RWPE2 (cell line): ENCODE measurements at places on chromosomes 5 and 9.

DNA sequence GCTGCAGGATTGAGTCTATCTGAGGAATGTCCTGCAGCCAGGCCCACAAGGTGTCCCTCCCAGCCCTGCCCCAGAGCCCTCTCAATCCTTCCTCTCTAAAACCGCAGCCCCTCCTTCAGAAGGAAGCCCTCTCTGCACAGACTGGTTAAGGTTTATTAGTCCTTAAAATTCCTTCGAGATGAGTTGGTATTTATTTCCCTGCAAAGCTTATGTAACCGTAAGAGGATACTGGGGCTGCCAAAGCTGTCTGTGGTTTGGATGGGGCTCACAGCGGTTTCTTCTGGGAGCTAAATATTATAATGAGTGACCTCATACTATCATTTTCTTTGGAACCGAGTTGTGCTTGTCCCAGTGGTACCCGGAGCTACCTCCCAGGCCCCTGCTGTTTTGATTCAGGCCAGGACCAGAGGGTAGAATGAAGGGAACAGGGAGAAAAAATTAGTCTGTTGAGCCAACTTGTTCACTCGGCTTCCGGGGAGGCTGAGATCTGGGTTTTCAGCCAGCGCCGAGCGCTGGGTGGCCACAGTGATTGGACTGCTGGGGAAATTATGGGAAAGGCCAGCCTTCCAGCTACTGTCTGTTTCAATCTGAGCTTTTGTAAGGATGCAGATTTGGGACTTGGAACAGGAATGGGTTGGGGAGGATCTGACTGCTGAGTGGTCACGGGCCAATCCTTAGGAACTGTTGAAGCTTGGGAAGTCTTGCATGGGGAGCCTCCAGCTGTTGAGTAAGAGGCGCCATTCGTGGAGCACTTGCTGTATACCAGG, 107.5 kb downstream of the NDFIP1 start:
- DNase-seq = peak; percentile 94

- no peak for DNase-seq
These were observed 42.5 kb downstream of the FRMPD1 start for GRCh38 chr9:37693260-37693659.

- peak; percentile 84 for DNase-seq
These were observed 7.5 kb downstream of the PFDN1 start for GRCh38 chr5:140295414-140295813.

- no peak for DNase-seq
These were observed 75.4 kb downstream of the EMB start for GRCh38 chr5:50365426-50366251.

DNA sequence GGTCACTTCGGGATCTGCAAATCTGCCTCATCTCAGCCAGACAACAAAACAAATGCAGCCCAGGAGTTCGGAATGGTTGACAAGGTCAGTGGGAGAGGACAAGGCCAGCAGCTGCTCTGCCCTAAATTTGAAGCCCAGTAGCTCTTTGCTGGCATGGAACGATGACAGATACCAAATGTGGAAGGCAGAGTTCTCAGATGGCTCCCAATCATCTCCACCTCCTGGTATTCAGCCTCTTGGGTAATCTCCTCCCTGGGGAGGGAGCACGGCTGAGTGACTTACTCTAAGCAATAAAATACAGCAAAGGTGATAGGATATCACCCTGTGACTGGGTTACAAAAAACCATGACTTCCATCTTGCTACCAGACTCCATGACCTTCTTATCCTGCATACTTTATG, 172.8 kb downstream of the ENTREP1 start:
- no peak for DNase-seq

GRCh38 chr9:89409466-89409865, 88.4 kb downstream of the SEMA4D start:
- no peak for DNase-seq

DNA sequence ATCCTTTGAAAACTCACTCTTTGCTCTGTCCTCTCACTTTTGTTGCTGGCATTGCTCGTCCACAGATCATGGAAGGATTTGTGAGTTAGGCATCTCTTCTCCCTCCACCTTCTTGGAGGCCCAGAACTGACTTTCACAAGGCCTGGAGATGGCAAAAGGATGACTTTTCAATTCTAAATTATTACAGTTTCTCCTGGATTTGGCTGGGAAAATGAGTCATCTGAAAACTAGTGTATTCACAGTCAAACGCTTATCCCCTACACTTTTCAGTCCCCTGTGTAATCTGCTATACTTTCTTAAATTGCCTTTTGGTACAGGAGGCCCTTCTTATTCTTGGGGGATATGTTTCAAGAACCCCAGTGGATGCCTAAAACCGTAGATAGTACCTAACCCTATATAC, 35.6 kb downstream of the ADRA1B start:
- DNase-seq = no peak

DNA sequence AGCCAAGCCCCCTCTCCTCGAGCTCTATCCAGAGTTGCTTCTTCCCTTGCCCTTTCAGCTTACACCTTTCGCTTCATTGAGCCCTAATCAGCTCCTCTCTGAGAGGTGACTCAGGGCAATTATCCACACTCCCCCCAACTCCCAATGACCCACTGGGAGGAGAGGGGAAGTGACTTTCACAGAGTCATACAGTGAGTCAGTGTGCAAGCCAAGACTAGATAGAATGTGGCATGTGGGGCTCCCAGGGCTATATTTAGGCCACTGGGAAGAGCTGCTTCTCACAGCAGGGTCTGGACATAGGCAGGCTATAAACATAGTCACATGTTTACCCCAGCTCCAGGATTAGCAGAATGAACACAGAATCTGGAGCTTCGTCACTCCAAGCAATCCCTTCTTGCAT, 57.4 kb downstream of the NRG2 start:
- DNase-seq = peak; percentile 88

DNA sequence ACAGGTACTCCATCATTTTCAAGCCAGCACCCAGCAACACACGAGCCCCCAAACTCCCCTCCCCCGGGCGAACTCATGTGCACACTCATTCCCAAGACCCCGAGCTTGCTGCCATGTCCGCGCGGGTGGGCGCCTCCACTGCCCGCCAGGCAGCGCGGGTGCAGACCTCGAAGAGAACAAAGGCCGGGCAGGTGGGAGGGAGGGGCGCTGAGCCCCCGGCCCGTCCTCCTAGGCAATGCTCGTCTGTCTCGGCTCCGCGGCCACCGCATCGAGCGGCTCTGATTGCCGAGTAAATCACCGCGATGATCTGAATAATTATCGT, 47.1 kb upstream of the PSD2 start:
- no peak for DNase-seq

DNA sequence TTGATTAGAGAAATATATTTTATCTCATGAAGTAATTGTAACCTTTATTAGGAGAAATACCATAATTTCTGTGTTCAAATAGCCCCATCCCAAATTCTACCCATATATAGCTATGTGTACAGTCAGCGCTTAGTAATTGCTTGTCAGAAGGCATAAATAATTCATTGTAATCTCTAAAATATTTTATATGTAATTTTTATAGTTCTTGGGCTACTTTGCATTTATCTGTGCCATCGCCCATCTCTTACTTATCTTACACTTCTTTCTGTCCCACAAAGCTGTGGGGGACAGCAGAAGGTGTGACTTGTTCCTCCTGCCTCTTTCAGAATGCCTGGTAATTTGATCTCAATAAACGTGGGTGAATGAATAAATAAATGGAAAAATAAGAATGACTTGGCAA, 5.5 kb downstream of the ADAMTSL1 start:
- DNase-seq = no peak

DNA sequence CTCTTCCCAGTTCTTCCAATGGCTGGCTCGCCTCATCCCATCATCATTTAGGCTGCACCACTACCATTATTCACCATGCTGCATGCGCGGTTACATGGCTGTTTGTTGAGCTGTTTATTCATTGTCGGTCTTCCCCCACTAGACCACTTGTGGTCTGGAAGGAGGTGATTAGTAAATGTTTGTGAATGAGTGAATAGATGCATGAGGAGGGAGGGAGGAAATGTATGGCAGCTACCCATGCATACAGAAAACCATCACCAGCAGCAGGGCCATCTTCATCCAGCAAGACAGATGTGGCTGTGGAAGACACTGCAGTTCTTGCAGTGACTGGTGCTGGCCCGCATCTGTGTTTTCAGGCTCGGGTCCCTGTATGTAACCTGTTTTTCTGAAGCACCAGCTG, 113.3 kb upstream of the SAP30L start:
- DNase-seq = no peak

GRCh38 chr9:85984457-85984856, 43.5 kb downstream of the NAA35 start:
- DNase-seq = no peak

GRCh38 chr9:17742067-17742466, 163.2 kb downstream of the SH3GL2 start:
- DNase-seq = no peak

- DNase-seq = no peak
These were observed 47.3 kb downstream of the MTRR start for GRCh38 chr5:7916171-7916804.

DNA sequence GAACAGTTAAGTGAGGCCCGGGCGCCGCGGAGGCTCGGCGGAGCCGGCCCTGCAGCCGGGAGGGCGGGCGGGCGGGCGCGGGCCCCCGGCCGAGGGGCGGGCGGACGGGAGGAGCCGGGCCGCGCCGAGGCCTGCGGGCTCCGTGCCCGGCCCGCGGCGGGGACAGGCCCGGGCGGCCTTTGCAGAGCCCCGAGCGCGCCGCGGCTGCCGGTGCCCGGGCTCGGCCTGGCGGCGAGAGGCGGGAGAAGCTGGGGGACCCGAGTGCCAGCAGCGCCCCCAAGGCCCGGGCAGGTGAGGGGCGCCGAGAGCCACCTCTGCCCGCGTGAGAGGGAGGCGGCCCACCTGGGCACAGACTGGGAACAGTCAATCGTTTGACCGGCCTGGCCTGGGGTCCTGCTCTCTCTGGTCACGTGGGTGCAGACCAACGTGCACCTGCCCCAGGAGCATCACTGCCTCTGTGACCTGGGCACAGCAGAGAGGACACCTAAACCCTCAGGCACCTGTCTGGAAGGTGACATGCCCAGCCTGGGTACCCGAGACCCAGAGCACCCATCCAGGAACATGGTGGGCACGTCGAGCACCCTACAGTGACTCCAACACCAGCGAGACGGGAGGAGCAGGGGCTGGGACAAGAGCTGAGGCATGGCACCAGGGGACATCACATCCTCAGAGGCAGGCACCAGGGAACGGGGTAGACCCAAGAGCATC, 531 bp downstream of the MVB12B start:
- no peak for DNase-seq

DNA sequence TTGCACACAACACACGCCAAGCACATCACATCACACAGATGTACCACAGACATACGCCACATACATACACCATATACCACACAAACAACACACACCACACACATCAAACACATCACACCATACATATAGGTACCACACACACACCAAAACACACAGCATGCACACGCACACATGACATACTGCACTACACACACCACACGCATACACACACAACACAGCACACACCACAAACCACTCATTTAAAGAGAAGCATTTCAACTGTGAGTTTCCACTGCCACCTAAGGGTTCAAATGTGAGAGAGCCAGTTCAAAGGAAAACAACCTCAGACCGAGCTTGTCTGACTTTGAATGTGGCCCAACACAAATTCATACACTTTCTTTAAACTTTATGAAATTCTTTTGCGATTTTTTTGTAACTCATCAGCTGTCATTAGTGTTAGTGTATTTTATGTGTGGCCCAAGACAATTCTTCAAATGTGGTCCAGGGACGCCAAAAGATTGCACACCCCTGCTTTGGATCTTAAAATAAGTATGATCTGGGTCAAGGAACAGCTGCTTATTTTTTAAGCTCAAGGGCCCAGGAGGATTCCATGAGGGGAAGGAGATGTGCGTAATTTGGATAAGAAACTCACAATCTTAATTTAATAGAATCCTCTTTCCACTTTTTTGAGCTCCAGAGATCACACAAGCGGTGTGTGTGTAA, 494.6 kb downstream of the GADD45G start:
- no peak for DNase-seq

- DNase-seq = no peak
These were observed 26.1 kb downstream of the MAMDC2 start for GRCh38 chr9:70069704-70070103.

GRCh38 chr5:59893429-59894227, at the start of gene PDE4D:
Gene PDE4D (minus strand): TSS chr5:59893726.
- peak; percentile 75 for DNase-seq

GRCh38 chr5:177319913-177320588, 8.4 kb upstream of the MXD3 start:
- DNase-seq = no peak

DNA sequence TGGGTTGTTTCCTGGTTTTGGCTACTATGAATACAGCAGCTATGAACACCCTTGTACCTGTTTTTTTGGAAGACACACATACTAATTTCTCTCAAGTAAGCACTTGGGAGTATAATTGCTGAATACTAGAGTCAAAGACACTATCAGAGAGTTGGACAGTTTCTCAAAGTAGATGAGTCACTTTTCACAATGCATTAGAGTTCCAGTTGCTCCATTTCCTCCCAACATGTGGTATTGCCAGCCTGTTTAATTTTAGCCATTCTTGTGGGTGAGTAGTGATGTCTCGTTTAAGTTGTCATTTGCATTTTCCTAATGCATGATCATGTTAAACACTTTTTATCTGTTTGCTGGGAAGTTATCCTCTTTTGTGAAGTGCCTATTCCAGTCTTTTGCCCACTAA, 81.6 kb upstream of the GDNF start:
- no peak for DNase-seq

- DNase-seq = no peak
These were observed 230.5 kb upstream of the DMAC1 start for GRCh38 chr9:8030095-8030494.

DNA sequence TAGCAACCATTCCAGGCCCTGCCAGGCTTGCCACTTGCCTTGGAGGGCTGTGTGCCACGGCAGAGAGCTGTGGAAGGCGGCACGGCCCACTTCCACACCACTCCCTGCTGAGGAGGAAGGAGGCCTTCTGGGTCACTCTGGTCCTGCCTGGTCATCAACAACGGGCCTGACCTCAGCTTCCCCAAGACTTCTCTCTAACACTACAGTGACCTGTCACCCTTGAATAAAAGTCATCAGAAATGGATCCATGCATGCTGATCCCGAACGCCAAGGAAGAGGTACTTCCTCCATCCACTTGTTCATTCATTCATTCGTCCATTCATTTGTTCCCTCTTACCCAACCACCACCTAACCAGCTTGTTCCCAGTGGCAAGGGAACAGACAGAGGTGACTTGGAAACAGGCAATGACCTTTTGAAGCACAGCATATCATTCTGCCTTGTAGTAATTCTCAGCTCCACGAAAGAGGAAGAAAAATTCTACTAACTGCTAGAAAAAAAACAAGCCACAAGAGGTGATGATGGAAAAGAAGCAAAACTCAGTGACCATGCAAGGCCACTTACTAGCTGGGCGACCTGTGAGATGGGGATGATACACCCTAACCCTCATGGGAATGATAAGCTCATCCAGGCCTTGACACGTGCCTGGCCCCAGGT, 58.6 kb downstream of the STK10 start:
- DNase-seq = no peak

DNA sequence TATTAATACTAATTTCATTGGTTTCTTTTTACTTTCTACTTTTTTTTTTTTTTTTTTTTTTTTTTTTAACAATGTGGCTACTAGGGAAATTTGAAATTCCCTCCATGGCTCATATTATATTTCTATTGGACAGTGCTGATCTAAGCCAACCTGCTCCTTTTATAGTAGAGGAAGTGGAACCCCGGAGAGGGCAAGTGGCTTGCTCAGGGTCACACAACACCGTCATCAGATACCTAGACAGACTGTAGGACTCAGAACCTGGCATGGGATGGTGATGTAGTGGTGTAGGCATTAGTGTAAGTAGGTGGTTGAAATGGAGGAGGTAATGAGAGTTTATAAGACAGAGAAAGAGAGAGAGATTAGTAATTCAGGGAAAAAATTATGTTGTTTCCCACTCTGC, 10.8 kb downstream of the ZNF618 start:
- no peak for DNase-seq
